ENCODE measurements at places on chromosomes 2 and 18.

DNA sequence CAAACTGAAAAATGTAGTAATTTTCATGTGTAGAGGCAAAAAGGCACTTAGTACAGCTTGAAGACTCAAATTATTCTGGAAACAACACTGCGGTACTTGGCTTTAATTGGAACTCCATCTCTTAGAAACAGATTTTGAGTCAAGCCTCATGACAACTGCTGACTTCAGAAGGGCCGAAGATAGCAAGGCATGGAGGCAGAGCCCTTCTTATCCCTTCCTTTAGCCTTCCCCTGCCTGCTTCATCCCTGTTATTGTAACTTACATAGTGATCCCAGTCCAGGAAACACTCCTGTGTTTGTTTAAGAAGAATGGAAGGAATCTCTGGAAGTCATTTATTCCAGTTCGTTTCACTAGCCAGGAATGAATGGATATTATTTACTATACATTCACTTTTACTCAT lies 110.9 kb upstream of the FAM98A start:
- DNase-seq, result no peak

- no peak for DNase-seq
Measured at GRCh38 chr18:41311571-41312547, 643.2 kb upstream of the PIK3C3 start.

DNA sequence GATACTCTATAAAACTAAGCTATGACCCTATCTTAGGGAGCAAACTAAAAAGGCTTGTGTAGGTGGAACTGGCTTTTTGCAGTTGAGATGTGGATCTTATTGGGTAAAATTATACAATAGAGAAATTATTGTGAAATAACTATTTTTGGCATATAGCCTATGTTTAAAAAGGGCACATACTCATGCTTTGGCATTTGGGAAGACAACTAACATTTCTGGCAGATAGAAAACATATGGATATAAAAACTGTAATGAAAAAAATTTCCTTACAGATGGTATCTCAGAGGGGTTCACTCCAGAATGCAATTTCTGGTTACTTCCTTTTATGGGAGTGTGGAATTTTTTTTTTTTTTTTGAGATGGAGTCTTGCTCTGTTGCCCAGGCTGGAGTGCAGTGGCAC lies 120.1 kb upstream of the CCDC195 start:
- DNase-seq, result no peak

- DNase-seq, result no peak
Measured at GRCh38 chr2:176163672-176164056, 6.6 kb downstream of the HOXD3 start.

DNA sequence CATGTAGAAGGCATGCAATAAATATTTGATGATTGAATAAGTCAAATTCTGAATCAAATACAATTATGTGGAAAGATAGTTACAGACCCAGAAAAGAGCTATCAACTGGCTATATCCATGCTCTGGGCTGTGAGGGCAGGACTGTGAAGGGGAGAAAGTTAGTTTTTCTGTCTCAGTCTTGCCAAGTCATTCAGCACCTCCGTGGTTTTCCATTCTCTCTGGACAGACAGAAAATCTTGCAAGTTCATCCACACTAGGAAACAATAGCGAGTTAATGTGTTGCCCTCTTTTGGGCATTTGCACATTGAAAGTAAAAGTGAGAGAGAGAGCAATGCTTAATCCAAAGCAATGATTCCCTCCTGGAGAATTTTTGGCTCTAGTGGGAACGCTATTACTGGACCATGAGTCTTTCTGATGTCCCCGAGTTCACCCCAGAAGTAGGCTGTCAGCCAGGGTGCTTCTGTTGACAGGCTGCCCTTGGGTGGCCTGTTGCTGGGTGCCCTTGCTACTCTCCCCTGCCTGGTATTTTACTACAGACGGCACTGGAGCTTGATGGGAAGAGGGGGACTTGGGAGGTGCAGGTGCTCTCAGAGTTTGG lies 238.3 kb downstream of the LOXHD1 start:
- no peak for DNase-seq

DNA sequence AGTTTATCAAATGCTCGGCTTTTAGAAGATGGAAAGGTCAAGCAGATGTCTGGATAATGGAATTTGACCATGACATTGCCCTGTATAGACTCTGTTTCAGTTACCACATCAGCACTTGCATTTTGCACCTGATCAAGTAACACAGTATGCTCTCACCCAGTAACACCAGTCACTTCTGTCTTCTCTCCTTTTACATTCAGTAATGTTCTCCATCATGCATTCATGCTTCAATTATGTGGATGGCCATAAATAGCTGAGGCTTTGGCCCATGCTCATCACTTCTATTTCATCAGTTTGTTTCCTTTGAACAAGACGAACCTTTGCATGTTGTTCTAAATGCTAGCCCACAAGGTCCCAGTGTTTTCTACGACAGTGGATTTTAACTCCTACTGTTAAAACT lies 322.9 kb upstream of the ACVR2A start:
- DNase-seq, result no peak

DNA sequence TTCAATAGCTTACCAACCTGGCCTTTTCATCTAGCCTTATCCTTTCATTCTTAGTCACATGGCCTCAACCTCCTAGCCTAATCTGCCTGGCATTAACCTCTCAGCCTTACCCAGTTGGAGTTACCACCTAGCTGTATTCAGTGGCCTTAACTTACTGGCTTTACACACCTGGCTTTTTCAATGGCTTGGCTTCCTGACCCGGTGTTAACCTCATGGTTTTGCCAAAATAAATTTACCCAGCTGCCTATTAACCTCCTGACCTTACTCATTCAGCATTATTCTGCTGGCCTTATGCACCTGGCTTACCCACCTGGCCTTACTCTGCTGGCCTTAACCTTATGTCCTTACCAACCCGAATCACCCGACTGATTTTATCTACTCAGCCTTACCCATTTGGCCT lies 135.5 kb upstream of the ZSWIM2 start:
- DNase-seq, result no peak

- no peak for DNase-seq
Measured at GRCh38 chr2:169565686-169566085, 8.0 kb downstream of the FASTKD1 start.

DNA sequence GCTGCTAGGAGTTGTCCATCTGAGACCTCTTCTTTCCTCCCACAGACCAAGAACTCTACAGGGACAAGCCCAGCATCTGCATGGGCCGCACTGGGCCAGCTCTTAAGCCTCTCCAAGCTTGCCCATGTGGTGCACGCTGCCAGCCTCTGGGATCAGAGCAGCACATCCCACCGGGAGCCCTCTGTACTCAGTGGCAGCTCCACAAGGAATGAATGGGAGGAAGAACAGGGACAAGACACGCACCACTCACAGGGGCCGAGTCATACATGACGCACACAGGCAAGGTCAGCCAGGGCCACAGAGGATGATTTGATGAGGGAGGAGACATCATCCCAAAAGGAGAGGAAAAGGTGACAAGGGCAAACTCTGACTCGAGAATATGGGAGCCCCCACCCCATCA lies 268.3 kb downstream of the KLHL29 start:
- no peak for DNase-seq

- no peak for DNase-seq
Measured at GRCh38 chr2:235113854-235114253, 162.0 kb downstream of the SH3BP4 start.

GRCh38 chr2:68345129-68345875 lies 19.8 kb upstream of the PLEK start:
- DNase-seq, result no peak

- DNase-seq, result no peak
Measured at GRCh38 chr2:137316075-137316474, 550.7 kb downstream of the THSD7B start.

GRCh38 chr2:227860221-227860641 lies 11.2 kb upstream of the DAW1 start:
- no peak for DNase-seq

DNA sequence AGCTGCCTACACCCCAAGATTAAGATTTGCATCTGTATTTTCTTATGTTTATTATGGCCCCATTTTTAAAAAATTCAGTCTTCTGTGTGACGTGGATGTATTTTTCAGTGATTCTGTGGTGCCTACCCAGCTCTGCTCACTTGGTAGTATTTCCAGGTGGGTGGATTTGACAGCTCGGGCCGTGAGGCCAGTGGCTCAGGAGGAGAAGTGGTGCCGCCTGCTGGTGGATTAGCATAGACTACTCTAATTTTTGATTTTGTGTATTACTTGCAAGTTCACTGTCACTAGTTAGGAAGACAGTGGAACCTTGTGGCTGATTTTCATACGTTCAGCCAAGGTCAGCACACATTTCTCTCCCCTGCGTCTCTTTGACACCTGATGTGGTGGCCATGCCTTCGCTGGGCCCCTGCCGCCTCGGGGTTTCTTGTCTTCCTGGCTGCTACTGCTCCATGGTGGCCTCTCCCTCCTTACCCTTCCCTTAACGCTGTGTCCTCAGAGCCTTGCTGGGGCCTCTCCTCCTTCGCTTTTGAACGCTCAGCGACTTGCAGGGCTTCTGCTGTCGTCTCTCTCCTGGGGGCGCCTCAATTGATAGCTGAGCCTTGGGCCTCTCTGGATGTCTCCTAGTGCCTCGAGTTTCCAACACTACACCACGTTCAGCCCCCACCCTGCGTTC lies 89.4 kb downstream of the DGKD start:
- peak; percentile 59 for DNase-seq

GRCh38 chr18:23995180-23995579 lies 19.4 kb upstream of the TTC39C start:
- DNase-seq, result no peak

DNA sequence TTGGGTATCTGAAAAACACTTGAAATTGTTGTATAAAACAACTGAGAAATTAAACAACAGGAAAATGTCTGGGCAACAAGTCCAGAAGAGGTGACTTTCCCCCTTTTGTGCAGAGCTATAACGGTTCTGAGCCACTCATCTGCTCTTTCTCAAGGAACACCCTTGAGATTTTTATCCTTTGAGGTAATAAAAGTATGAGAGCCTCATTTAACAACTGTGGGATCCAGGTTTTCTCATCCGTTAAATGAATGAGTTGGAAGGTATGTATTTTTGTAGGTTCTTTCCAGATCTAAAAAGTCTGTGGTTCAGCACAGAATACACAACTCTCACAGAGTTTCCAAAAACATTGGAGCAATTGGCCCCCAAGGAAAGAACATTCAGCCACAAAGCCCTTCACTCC lies 93.0 kb downstream of the ANKRD44 start:
- DNase-seq, result no peak

- no peak for DNase-seq
Measured at GRCh38 chr2:15825276-15825980, 114.9 kb upstream of the MYCN start.

DNA sequence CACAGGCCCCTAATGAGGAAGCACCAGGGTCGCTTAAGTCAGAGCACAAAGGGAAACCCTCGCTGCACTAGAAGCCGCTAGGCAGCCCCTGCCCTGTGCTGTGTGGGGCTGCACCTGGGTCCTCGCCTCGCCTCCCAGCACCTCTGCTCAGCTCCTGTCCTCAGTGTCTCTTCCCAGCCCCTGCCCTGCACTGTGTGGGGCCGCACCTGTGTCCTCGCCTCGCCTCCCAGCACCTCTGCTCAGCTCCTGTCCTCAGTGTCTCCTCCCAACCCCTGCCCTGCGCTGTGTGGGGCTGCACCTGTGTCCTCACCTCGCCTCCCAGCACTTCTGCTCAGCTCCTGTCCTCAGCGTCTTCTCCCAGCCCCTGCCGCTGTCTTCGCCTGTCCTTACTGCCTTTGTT lies 342.8 kb downstream of the EIPR1 start:
- no peak for DNase-seq

DNA sequence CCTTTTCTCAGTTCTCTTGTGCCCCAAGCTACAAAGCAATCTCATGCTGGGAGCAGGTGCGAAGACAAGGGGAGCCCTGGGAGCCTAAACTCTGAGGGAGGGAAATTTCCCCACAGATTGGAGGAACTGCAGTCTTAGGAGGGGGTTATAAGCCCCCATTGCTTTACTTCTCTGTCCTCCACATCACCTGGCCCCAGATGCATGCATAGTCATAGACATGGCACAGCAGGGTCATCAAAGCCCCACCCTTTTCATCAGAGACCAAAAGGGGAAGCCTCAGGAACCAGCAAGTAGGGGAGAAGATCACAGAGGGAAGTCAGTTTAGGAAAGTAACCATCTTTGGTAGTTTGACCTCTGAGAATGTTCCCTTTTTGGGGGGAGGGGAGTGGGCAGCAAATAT lies 33.7 kb downstream of the LANCL1 start:
- no peak for DNase-seq

Measured in effector memory CD4-positive, alpha-beta T cell (primary cell).